ENCODE measurements at places on chromosomes 12 and 14. TPM values are rescaled to one million over a fixed set of nuclear protein-coding genes. Genes with fewer than 3 reads are reported as not detected.

GRCh38 chr12:80745851-80746505 is 29.3 kb downstream of the MYF5 start:
- no peak for DNase-seq

GUCY2C gene
- total RNA-seq = not detected

DNA sequence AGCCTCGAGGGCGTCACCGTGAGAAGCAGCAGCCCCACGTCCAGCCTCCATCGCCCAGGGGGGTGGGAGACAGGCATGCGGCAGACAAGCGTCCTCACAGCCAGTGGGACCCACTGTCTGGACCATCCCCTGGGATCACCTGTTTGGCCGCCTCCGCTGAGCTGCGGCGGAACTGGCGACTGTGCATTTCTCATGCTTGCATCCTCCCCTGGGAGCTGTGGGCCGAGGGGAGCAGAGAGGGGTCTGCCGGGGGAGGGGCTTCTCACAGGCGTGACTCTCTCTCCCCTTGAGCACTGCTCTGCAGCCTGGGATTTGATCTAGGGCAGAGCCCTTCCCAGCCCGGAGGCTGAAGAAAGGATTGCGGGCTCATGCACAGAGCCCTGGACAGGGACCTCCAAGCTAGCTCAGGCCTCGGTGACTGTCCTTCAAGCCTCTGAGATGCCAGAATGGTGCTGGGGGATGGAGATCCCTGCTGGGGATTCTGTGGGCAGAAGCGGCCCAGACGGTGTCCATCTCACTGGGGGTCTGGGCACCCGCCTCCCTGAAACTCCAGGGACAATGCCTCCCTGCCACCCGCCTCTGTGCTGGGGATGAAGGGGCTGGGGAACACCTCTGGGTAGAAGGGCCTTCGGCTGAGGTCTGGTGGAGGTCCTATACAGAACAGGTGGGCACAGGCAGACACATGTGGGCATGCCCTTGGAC is 61.1 kb downstream of the PRIMA1 start:
- DNase-seq = no peak

- no peak for DNase-seq
Measured at GRCh38 chr14:80602946-80603345, 338.6 kb downstream of the CEP128 start.

RERGL gene
- 9.1 TPM for total RNA-seq
